ENCODE measurements at places on chromosomes 6 and 20. TPM values are rescaled to one million over a fixed set of nuclear protein-coding genes. Genes with fewer than 3 reads are reported as not detected.

Gene PGC
- total RNA-seq, result not detected

Gene CNPY3
- 59.0 TPM for total RNA-seq

Gene LIN28B
- 0.07 TPM for total RNA-seq

Gene ENPP5
- 1.5 TPM for total RNA-seq

Gene PLCB1
- 2.2 TPM for total RNA-seq

Gene HSPA1L
- total RNA-seq, result 0.29 TPM

Gene CDSN
- total RNA-seq, result not detected

Gene OLIG3
- not detected for total RNA-seq

Gene SGK2
- 5.9 TPM for total RNA-seq

Gene SLC17A2
- not detected for total RNA-seq

Gene DUSP22
- total RNA-seq, result 30.5 TPM

Gene MICA
- total RNA-seq, result 46.8 TPM

Gene AIF1
- not detected for total RNA-seq

Gene OPRL1
- total RNA-seq, result 0.36 TPM

Gene BPIFA1
- total RNA-seq, result not detected

Gene WFDC2
- total RNA-seq, result 53.3 TPM

Gene DNAH8
- not detected for total RNA-seq

Gene TPX2
- 147 TPM for total RNA-seq

Gene SIM1
- 6.9 TPM for total RNA-seq

Gene PPT2
- total RNA-seq, result 23.2 TPM

Gene NMBR
- not detected for total RNA-seq

Gene PAX1
- not detected for total RNA-seq

Gene CNR1
- 4.2 TPM for total RNA-seq

Gene DEFB132
- total RNA-seq, result not detected

Gene PRND
- not detected for total RNA-seq

Gene ITCH
- 43.8 TPM for total RNA-seq

Gene CLIC5
- 0.58 TPM for total RNA-seq

Gene CASS4
- 0.14 TPM for total RNA-seq

Gene MBOAT1
- total RNA-seq, result 10.9 TPM

Gene PNPLA1
- not detected for total RNA-seq

Gene LKAAEAR1
- not detected for total RNA-seq

Gene DEFB113
- total RNA-seq, result not detected

Gene SLC22A7
- not detected for total RNA-seq

Gene C6orf120
- 27.1 TPM for total RNA-seq

Gene BFSP1
- total RNA-seq, result 4.4 TPM

Gene CASP8AP2
- 8.2 TPM for total RNA-seq

Gene SIRPB2
- total RNA-seq, result not detected

Gene HEBP2
- 83.9 TPM for total RNA-seq

Gene ZBTB12
- total RNA-seq, result 1.5 TPM

Gene KCNK16
- total RNA-seq, result not detected

Gene DACT2
- 1.2 TPM for total RNA-seq

Gene KCNQ2
- 0.14 TPM for total RNA-seq

Gene REV3L
- 8.2 TPM for total RNA-seq
